ENCODE measurements at places on chromosomes 4 and X.

- DNase-seq: no peak
Observed at GRCh38 chrX:131271826-131272225, 17.3 kb downstream of the IGSF1 start.

DNA sequence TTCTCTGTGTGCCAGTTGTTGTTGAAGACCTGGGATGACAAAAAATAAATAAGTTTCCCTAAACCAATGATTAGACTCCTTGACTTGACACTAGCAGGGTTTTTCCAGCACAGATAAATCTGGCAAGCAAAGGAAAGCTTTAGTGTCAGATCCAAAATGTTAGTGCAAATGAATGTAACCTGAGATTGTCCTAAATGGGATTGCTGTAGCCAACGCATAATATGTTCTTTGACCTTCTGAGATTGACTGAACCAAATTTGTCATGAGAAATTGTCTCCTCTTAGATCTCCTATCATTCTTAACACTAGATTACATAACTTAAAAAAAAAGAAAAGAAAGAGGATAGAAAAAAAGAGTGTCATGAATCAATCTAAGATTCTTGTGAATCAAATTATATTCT, 196.5 kb downstream of the RELL1 start:
- DNase-seq: no peak

DNA sequence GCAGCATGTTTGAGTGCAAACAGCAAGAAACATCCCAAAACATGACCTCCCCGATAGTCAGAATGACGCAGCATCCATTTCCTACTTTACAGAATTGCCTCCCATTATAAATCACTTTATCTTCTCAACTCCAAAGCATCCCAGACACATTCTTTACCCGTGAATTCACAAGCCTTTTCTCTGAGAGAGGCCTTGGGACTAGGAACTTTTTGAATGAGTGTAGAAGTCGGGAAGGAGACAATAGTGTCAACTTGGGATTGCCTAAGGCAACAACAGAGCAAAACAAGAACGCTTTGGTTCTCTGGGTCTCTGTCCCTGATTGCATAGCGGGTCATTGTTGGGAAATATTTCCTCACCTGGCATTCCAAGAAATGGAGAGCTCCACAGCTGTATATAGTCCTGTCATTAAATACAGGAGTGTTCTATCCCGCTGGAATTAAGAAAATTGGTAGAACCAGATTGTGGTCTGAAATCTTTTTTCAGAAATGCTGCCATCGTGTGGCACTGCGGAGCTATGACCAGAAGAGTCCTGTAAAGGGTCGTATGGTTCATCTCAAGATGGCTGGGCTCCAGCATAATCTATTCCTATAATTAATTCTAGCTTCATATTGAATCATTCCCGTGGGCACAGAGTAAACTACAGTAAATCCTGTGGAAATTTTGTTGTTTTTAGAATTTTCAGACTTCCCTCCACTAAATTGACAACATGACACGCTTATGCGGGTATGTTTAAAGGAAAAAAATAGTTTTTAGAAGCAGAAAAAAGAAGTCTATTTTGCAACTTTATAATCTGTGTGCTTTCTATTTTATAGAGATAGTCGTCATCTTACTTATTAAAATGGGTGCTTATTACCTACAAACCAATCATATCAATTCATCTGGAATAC, 2.0 kb upstream of the SPP1 start:
- DNase-seq: no peak

- no peak for DNase-seq
Observed at GRCh38 chrX:65582450-65583082, 48.0 kb upstream of the LAS1L start.

GRCh38 chrX:147894366-147894963, 17.3 kb upstream of the FMR1 start:
- DNase-seq: no peak

DNA sequence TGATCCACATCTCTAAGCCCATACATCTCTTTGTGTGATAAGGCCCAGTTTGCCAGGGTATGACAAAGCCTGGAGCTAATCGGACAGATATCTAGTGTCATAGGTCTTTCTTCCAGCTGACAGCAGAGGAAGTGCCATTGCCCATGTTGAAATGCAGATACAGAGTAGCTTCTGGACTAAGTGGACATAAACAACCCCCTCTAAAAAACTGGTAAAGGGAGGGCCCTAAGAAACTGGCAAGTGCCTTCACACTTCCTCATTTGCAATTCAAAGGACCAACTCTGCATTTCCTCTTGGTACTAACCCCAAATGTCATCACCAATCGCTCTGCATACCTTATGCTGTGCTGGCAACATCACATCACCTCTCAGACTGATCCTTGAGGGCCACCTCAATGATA, 20.8 kb downstream of the ARHGEF6 start:
- DNase-seq: no peak

DNA sequence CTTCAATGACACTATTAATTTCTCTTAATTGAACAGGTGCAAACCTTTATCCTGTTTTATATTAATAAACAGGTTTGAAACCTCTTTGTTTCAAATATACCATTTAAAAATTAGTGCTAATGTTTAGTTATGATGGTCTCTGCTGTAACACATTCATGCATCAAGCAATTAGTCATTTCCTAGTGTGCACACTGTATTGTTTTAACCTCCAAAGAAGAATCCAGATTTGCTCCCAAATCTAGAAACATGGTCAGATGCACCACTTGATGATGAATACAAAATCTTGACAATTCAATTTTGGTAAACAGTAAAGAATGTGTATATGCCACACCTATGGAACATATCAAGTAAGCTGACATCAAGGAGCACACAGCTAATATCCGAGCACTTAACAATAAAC, 157.1 kb downstream of the TRIML1 start:
- DNase-seq: no peak

GRCh38 chrX:39982948-39983347, 114.8 kb downstream of the BCOR start:
- no peak for DNase-seq

DNA sequence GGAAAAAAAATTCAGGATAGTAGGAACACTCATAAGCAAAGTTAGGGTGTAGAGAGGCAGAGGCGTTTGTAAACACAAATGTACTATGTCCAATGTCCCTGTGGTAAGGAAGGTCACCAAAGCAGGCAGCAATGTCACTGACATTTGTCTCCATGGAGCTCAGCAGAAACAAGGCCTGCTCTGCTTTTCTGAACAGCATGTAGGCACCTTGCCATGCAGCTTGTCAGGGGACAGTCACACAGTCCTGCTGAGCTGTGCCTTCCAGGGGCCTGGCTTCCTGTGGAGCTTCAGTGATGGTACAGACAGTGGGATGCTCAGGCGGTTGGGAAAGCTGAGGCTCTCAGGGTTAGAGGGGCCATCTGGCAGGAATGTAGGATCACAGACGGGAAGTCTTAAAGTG, 74.5 kb upstream of the HS3ST1 start:
- no peak for DNase-seq

DNA sequence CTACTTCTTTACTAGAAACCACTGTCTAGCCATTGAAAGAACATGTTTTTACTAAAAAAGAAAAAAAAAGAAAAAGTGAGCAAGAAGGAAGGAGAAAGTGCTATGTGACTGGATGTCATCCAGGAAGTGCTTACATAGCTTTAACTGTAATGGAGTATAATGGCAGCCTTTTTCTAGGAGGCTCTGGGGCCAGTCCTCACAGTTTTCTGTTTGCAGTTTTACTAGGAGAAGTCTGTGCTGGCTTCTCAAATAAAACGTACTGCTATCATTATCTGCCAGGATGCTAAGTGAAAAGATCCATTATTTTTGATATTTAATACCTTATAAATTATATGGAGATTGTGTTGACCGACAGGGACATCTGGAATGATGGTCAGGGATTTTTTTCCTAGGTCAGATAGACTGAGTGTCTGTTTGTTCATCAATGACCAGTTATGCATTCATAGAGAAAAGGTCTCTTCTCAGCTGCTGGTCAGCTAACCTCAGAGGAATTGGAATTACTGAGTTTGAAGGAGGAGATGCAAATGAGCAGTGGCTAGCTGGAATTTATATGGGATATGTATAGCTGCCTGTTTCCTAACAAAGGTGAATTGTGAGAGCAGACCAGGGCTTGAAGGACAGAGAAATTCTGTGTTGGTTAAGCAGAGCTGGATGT, 21.7 kb downstream of the LPAR4 start:
- no peak for DNase-seq

GRCh38 chrX:362351-362750, 24.4 kb downstream of the PPP2R3B start:
- no peak for DNase-seq

GRCh38 chr4:182925298-182925757, 8.1 kb upstream of the DCTD start:
- peak; percentile 73 for DNase-seq

GRCh38 chrX:104522386-104522785, 43.6 kb upstream of the IL1RAPL2 start:
- no peak for DNase-seq

DNA sequence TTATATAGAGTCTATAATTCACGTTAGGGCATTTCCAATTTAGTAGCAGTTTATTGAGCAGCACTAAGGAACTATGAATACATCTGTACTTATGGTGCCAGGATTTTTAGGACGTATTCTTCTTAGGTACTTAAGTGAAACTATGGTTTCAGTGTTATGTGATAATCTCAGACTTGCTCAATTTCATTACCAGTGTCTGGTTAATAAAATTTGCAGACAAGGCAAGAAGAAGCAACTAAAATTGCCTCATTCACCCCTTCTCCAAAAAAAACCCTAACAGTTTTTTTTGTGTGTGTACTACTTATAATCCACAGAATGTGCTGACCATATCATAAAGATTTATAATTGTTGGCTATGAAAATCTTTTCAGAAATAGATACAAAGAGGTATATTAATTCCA, 6.0 kb upstream of the CXCL10 start:
- no peak for DNase-seq

DNA sequence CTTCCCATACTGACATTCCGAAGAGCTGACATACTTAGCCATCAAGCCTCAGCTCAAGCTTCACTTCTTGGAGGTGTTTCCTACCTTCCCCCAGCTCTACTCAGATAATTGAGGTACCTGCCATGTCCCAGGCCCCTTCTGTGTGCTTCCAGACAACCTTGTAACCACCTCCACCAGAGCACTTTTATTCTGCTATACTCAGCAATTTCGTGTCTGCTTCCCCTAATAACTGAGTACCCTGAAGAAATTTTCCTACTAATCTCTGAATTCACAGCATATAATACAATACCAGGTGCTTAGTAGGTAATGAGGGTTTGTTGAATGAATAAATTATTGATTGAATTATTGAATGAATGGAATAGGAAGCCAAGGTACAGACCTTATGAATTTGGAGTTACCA, 605.5 kb downstream of the MID1IP1 start:
- DNase-seq: no peak

- no peak for DNase-seq
Observed at GRCh38 chr4:10121568-10122208, 5.1 kb upstream of the WDR1 start.

DNA sequence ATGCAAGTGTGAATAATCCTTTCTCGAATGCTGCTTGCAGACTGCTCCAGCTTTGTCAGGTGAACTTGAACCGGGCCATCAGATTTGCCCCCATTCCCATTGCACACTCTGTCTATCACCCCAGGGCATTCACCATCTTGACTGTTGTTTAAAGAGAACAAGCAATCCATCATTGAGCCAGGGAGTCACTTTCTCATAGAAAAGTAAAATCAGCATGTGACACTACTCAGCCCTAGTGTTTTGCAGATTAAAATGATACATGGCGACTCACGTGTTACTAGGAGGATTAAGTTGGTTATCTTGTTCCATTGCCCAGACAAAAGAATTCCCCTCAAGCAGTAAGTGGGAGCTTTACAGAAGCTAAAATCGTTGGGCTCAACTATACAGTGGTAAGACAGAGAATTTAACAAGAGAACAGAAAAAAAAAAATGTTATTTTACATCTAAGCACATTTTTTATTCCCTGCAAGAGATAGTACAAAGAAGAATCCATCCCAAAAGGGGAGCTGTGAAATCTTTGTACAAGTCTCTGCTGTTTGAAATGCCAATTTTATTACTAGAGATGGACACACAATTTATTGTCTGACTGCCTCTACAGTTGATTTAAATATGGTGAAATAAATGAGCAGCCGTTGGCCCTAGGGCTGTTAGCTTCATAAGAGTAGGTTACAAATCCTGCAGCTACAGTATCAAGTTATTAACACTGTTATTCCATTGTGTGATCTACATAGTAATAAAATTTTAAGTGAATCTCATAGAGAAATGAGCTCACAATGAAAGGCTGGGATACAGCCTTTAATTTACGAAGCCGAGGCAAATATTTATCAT, 67.5 kb downstream of the NEUROG2 start:
- no peak for DNase-seq

GRCh38 chrX:120647127-120647526, 17.3 kb upstream of the C1GALT1C1 start:
- no peak for DNase-seq

- DNase-seq: no peak
Observed at GRCh38 chr4:67558493-67558892, at the start of gene STAP1. TSS of gene STAP1 (plus strand) at chr4:67558727. CDS start at chr4:67558810, 83 bp downstream.

GRCh38 chrX:120559804-120560203, 958 bp downstream of the CUL4B start:
- no peak for DNase-seq

Data from activated CD8-positive, alpha-beta memory T cell treated with anti-CD3 and anti-CD28 coated beads for 24 hours (primary cell).